ENCODE measurements at places on chromosomes 7 and 10.

DNA sequence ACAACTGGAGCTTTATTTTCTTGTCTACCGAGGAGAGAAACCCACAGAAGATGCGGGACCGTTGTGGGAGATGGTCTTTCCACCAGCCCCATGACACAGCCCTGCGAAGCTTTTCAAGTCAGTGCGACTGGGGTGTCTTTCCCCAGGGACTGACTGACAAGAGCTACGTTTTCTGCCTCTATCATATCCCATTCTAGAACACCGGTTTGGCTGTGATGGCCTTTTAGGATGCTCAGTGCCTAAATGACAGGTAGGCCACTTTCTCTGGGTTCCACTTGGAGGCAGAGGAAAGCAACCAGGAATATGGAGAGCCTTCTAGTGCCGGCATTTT is 16.9 kb downstream of the SLC13A4 start:
- no peak for DNase-seq

DNA sequence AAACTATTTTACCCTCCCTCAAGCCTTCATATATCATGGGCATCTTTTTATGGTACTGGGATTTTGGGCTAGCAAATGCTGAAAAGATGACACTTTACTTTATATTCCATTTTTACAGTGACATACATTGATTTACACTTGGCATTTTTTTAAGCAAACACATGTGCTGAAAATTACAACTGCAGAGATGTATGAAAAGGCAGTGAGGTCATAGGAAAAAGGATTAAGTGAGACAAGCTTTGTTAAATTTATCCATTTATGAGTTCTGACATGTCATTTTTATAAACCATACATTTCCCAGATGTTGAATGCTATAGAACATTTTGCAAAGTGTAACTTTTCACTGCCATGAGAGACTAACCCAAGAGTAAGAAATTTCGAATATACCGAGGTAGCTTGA is 68.8 kb upstream of the RSU1 start:
- DNase-seq: no peak

- DNase-seq: no peak
Measured at GRCh38 chr7:51255536-51256208, 60.9 kb downstream of the COBL start.

- DNase-seq: no peak
Measured at GRCh38 chr7:91228927-91229558, 35.2 kb upstream of the FZD1 start.

DNA sequence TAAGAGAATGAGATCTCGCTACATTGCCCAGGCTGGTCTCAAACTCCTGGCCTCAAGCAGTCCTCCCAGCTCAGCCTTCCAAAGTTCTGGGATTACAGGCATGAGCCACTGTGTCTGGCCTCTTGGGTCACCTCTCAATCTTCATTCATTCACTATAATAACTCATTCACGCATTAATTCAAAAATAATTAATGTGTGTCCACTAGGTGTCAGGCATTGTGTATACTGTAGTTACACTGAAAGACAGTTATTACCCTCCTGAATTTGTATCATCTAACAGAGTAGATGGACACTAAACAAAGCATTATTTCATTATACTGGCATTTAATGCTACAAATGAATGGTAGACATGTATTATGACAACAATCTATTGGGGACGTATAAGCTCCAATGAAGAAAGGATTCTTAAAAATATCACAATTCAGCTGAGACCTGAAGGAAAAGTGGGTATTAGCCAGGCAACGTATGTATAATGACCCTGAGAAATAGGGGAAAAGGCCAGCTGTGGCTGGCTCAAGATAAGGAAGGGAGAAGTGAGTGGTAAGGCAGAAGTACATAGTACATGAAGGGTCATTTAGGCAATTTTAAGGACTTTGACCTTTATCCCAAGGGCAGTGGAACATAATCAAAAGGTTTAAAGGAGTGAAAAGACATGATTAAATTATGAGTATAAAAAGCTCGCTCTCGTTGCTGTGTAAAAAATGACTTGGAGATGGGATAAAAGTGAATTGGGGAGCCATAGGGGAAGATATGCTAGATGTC is 150.7 kb downstream of the BTAF1 start:
- DNase-seq: no peak

DNA sequence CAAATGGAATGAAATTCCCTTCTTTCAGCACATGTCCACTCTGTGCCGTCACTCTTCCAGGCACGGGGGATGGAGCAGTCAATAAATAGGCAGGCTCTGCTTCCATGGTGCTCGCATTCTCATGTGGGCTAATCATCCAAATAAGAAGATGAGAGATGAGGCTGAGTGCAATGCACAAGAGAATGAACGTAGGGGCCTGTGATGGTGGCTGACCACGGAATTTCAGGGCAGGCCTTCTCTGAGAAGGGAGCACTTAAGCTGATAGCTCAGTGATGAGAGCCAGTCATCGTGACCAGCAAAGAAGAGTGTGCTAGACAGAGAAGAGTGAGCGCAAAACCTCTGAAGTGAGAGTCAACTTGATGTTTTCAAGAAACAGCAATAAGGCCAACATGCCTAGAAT is 47.9 kb downstream of the TAF3 start:
- DNase-seq: no peak

DNA sequence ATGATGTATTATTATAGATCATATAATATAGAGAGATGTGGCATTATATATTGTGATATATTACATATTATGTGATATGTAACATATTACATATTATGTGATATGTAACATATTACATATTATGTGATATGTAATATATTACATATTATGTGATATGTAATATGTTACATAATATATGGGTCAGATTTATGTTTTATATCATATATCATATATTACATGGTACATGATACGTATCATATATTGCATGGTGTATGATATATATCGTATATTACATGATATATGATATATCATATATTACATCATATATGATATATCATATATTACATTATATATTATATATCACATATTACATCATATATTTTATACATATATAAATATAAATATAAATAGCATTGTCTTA is 164.1 kb upstream of the NEBL start:
- DNase-seq: no peak

- DNase-seq: no peak
Measured at GRCh38 chr10:30029164-30029871, 30.1 kb downstream of the JCAD start.

DNA sequence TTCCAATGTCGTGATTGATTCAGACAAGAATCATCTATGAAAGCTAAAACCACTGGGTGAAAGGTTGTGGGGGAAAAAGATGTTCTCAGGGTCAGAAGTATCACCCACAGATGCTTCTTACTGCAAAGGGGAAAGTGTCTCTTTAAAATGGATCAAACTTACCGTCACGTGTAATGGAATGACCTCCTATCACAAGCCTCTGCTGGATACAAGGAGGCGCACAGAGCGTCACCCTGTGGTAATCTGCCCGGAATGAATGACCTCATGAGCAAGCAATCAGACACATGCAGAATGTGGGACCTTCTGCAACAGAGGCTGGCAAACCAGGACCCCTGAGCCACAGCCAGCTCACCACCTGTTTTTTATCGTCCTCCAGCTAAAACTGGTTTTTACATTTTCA is 33.0 kb downstream of the WIPF3 start:
- DNase-seq: no peak

DNA sequence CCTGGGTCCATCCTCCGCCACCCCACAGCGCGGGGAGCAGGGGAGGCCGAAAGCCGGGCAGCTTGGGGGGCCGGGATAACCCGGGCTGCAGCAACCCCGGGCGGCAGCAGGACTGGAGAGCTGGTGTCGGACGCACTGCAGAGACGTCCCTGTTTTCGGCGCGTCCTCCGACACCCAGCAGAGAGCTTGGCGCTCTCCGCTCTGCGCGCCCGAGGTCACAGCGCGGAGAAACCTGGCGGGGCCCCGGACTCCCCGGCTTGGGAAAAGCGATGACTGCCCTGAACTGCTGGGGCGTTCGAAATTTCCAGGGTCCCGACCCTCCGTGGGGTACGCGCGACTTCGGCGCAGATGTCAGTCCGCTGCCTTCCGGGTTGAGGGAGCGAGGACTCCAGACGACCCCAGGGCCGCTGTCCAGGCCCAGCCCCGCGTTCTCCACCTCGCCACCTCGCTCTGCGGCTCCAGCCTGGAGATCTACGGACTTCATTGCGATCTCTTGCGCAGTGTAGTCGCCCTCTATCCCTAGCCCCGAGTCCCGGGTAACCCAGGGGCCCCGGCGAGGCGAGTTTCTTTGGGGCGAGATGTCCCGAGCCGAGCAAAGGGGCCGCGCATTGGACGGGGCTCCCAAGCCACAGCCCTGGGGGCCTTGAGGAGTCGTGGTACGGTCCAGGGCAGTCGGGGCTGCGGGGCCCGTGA is 617 bp upstream of the FOXI2 start:
- DNase-seq: no peak

GRCh38 chr7:1230411-1231213 is 2.1 kb upstream of the UNCX start:
- no peak for DNase-seq

GRCh38 chr10:15781381-15781960 is 61.7 kb upstream of the ITGA8 start:
- DNase-seq: no peak

DNA sequence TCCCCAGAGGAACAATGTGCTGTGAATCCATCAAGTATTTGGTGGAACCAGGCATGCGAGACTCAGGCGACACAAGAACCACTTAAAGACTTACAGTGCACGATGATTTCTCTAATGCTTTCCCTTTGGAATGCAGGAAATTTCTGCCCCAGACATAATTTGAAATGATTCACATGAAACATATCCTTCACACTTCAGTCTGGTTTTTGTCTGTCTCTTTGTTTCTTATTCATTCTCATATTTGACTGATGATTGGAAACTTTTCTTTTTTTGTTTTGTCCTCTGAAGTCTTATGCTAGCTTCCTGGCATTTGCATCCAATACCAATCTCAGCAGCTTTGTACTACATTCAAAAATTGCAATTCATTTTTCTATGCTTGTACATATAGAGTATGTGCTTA is 502.8 kb downstream of the PHTF2 start:
- no peak for DNase-seq

DNA sequence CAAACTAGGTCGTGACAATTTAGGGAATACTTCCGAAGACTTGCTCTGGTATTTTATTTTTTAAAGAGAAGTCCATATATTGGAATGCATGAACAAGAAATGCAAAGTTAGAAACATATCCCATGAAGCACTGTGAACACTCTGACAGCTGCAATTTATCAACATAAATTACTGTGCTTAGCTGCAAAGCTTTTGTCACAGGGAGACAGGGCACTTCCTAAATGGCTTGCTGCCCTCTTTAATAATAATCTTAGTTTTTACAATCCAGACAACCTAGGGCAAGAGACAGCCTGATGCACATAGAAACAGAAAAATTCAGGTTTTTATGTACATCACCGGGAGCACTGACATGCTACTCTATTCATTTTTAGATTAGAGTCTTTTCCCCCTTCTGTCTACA is 78.3 kb upstream of the NOBOX start:
- DNase-seq: no peak

- no peak for DNase-seq
Measured at GRCh38 chr7:116454377-116454776, 45.2 kb upstream of the CAV2 start.

DNA sequence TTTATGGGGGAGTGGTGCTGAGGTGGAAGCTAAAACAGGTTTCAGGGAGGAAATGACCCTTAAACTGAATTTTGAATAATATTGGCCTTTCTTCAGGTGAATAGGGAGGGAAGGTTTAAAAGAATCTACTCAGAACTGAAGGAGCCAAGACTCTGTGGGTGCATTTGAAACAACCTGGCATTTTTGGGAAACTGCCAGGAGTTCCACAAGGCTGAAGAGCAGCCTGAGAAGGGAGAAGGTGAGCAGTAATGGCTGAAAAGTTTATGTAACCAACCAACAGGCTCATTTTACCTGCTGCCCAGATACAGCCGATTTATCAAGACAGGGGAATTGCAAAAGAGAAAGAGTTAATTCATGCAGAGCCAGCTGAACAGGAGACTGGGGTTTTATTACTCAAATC is 4.0 kb upstream of the PANK1 start:
- no peak for DNase-seq

- DNase-seq: peak; percentile 15
Measured at GRCh38 chr7:24052572-24053260, 231.3 kb upstream of the NPY start.

DNA sequence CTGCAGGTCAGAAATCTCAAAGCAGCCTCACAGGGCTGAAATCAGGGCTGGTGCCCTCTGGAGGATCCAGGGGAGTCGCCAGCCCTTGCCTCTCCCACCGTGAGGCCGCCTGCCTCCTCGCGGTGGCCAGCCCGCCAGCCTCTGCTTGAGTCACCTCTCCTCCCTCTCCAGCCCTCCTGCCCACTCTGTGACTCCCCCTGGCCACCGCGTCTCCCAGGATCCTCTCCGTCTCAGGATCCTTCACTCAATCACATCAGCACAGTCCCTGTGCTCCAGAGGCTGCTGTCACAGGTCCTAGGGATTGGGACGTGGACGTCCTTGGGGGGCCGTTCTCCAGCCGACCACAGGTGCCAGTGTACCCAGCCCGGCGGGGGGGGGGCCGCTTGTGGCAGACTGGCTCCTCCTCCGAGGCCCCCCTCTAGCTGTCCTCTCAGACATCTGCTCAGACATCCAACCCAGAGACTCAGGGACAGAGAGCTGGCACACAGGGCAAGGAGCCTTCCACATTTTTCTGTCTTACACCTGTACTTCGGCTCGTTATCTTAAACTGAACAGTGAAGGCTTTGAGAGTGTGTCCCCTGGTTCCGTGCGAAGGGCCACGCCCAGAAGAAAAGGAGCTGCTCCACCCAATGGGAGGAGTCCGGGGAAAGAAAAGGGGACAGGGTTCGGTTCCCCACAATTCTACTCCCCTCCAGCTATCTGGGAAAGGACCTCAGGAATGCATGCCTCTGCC is 9.4 kb upstream of the PPP2R2D start:
- no peak for DNase-seq

DNA sequence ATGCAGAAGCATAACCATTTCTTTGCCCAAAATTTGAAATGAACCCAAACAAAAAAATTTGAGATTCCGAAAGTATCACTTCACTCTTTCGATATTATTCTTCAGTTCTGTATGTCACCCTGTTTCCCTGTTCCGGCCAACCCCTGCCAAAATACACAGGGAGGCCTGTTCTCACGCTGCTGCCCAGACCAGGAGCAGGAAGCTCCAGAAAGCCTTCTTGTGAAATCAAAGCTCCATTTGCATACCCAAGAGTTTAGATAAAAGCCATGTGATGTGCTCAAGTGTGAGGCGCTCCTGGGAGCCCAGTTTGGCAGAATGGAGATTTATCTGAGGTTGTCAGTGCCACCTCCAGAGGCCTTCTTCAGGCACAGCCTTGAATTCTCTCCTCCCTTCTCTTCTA is 236.2 kb downstream of the FGFR2 start:
- DNase-seq: no peak

GRCh38 chr7:122038904-122039303 is 105.1 kb downstream of the AASS start:
- no peak for DNase-seq

DNA sequence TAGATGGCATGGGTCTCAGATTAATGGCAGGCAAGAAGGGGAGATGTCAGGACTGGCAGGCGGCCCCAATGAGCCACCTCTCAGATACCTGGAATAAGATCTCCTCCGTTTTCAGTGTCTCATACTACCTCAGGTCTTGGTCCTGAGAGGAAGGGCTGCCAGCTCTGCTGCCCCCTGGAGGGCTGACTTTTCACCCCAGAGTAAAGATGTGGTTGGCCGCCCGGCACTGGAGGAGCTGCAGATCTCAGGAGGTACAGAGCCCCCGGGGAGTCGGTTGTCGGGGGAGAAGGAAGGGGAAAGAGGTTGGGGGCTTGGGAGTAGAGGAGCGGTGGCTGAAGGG is 642 bp upstream of the COL13A1 start:
- no peak for DNase-seq

- no peak for DNase-seq
Measured at GRCh38 chr10:122504610-122504950, 43.2 kb downstream of the HTRA1 start.

GRCh38 chr7:118648002-118648401 is 423.5 kb downstream of the ANKRD7 start:
- DNase-seq: no peak
